ENCODE measurements at places on chromosomes 2 and 18. TPM values are rescaled to one million over a fixed set of nuclear protein-coding genes. Genes with fewer than 3 reads are reported as not detected.

Gene MAPRE2
- 59.9 TPM for total RNA-seq

Gene TM4SF20
- total RNA-seq: not detected

Gene MAB21L4
- 13.5 TPM for total RNA-seq

Gene PCARE
- not detected for total RNA-seq

Gene FRZB
- total RNA-seq: 0.04 TPM

Gene ZNF892
- 0.21 TPM for total RNA-seq

All from HepG2 (cell line).